Suprapubic skin (tissue), 4 donors: ENCODE measurements at places on chromosomes 7 and 10.

DNA sequence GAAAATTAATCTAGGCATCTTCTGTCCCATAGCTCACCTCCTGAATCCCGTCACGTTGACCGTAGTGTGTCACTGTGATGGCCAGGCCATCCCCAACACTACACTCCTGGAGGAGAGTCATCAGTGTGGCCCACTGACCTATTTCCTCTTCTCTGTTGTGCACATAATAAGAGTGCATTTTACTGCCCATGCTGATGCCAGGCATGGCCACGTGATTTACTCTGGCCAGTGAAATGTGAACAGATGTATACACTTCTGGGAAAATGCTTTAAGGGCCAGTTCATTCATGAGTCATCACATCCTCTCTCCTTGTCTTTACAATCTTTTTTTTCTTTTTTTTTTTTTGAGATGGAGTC is 101.9 kb upstream of the PIP4K2A start:
- H3K36me3 ChIP-seq, result no peaks in the 10 kb centered on the region
- no peak overlapping the region for H3K27ac ChIP-seq
- DNase-seq, result no peak

GRCh38 chr10:17606547-17607040 is 10.6 kb downstream of the HACD1 start:
- H3K36me3 ChIP-seq, result no peaks in the 10 kb centered on the region
- H3K27ac ChIP-seq, result no peak overlapping the region
- no peak overlapping the region for H3K4me3 ChIP-seq
- H3K27me3 ChIP-seq, result no peaks in the 10 kb centered on the region
- no peak for DNase-seq

- no peak overlapping the region for H3K4me3 ChIP-seq
- no peak overlapping the region for H3K27ac ChIP-seq
- no peak for DNase-seq
- peaks cover 35% of the 10 kb centered on the region for H3K36me3 ChIP-seq
These were observed 22.1 kb downstream of the EXOC4 start for GRCh38 chr7:133275008-133275407.

- H3K27ac ChIP-seq, result no peak overlapping the region
- H3K4me1 ChIP-seq, result no peaks in the 10 kb centered on the region
- no peaks in the 10 kb centered on the region for H3K27me3 ChIP-seq
These were observed 8.9 kb downstream of the FBXL13 start for GRCh38 chr7:103065667-103066066.

- DNase-seq, result no peak
- H3K27ac ChIP-seq, result no peak overlapping the region
- H3K27me3 ChIP-seq, result no peaks in the 10 kb centered on the region
- H3K4me3 ChIP-seq, result no peak overlapping the region
These were observed 103.1 kb downstream of the PRKCQ start for GRCh38 chr10:6476989-6477388.

DNA sequence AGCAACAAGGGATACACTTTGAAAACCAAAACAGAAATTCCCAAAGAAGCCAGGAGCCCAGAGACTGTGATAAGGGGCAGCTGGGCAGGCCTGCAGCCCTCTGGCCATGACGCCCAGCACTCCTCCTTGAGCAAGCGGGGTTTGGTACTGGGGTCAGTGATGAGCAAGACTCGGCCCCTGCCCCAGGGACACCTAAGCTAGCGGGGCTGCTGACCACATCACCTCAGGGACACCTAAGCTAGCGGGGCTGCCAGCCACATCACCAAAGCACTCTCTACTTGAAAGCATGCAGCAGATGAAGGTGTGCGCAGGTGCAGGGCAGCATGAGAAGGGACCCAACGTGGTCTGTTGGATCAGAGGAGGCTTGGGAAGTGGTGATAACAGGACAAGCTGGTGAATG is 108.0 kb upstream of the PPP2R2D start:
- DNase-seq, result peak; percentile 69
- no peaks in the 10 kb centered on the region for H3K4me1 ChIP-seq
- H3K27me3 ChIP-seq, result peaks cover 15% of the 10 kb centered on the region
- no peak overlapping the region for H3K27ac ChIP-seq
